ENCODE measurements at places on chromosomes 1 and 21. TPM values are rescaled to one million over a fixed set of nuclear protein-coding genes. Genes with fewer than 3 reads are reported as not detected.

DNA sequence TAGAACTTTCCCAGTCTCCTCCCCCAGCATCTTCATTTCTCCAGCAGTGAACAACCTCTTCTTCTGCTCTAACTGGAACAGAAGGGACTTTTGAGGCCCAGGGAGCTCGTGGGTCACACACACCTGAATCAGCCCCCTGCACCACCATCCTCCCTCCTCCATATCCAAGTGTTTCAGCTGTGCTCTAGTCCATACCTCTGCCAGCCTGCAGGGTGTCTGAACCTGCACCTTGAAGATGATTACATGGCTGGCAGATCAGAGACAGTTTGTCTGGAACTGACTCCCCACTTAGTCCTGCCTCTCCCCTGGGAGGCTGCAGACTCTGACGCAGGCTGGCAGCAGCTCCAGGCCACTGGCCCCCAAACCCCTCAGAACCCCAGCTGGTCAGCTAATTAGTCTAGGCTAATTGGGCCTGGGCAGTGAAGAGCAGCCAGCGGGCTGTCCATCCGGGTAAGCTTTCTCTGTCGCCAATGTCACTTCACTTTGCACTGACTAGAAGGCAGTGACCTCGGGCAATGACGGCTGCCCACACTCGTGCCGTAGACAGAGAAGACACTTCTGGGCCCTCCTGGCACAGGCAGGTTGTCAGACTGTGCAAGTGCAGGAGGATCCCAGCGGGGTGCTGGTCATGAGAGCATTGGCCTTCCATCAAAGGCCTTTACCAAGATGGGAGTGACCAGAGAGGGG, 12.2 kb downstream of the CAMK1G start:
- no peak for DNase-seq

- no peak for DNase-seq
Observed at GRCh38 chr1:44453798-44454349, 48.8 kb downstream of the RNF220 start.

DNA sequence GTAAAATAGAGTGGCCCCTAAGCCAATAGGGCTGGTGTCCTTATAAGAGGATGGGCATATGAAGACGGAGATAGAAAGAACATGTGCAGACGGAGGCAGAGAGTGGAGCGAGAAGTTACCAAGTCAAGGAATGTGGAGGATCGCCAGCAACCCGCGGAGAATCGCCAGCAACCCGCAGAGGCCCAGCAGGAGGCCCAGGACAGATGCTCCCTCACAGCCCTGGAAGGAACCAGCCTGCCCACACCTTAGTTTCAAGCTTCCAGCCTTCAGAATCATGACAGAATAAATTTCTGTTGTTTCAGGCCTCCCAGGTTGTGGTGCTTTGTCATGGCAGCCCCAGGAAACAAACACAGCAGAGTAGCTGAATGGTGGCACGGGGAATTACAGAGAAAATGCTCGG, 9.6 kb downstream of the CLDN14 start:
- DNase-seq: no peak

DNA sequence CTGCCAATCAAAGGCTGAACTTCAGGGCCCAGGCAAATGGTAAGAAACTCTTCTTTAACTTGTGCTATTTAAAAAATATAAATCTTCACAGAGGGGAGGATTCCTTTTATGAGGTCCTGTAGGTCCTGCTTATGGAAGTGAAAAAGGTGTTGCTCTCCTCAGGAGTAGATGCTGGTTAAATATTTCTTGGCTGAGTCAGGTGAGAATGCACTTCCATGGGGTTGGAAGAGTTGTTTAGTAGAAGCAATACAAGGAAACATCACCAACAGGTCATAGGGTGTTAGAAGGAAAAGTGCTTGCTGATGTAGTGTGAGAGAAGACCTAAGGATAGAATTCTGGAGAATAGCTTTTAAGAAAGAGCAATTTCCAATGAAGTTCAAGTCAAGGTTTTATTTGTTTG, 42.2 kb upstream of the ATP1A1 start:
- no peak for DNase-seq

GRCh38 chr1:175152006-175152652, 40.4 kb downstream of the KIAA0040 start:
- peak; percentile 61 for DNase-seq

- no peak for DNase-seq
Observed at GRCh38 chr1:54950006-54950368, 30.4 kb upstream of the TMEM61 start.

DNA sequence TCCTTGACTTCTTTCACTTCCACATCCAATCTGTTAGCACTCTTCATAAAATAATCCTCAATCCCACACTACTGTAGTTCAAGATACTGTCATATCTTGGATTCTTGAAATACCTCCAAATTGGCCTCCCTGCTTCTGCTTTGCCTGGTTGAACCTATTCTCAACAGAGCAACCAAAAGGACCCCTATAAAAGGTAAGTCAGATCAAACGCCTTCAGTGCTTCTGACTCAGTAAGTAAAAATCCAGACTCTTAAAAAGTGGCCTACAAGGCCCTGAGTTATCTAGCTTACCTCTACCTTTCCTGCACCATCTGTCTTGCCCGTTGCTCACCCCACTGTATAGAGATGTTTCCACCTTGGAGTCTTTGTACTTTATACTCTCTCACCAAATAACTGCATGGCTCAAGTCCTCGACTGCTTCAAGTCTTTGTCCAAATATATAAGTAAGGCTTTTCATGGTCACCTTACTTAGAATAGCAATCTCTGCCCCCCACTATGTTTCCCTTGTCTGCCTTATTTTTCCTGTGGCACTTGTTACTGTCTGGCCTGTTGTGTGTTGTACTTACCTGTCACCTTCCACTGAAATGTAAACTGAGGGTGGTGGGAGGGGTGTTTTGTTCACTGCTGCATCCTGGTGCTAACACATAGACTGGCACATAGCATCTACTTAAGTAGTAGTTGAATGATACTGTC, 5.1 kb upstream of the PIGV start:
- DNase-seq: no peak

GRCh38 chr1:37358992-37359391, 115.4 kb upstream of the ZC3H12A start:
- DNase-seq: no peak

The BRINP3 gene
- total RNA-seq: 0.34 TPM

The SMPDL3B gene
- 0.40 TPM for total RNA-seq

The FMO5 gene
- 1.8 TPM for total RNA-seq
